ENCODE measurements at places on chromosomes 13 and 19.

- no peak for ATAC-seq
These were observed 95.4 kb downstream of the WDFY2 start for GRCh38 chr13:51679616-51680015.

GRCh38 chr13:41955605-41956004 lies 5.3 kb downstream of the VWA8 start:
- no peak for ATAC-seq

DNA sequence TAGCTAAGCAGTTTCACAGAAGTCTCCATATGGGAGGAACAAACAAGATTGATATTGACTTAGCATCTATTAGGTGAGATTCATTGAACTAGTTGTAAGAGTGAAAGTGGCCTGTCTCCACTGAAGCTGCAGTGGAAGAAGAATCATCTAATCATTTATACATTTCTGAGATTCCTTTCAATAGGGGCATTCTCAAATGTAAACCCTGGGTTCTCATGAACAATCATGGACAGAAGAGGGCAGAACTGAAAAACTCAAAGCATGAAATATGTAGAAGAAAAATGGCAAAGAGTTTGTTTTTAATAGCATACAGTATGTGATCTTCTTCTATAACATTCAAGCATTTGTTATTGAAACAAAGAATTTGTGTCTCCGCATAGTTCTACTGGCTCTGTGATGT lies 17.6 kb upstream of the POSTN start:
- peak; percentile 11 for ATAC-seq

GRCh38 chr13:100275746-100276145 lies 186.9 kb downstream of the PCCA start:
- ATAC-seq: no peak

DNA sequence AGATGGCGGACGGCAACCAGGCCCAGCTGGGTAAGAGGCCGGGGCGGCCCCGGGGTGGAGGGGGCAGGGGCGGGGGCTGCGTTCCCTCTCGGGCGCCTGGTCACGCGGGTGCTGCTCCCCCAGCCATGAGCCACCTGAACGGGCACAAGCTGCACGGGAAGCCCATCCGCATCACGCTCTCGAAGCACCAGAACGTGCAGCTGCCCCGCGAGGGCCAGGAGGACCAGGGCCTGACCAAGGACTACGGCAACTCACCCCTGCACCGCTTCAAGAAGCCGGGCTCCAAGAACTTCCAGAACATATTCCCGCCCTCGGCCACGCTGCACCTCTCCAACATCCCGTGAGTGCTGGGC lies 11.1 kb downstream of the PTBP1 start:
- no peak for ATAC-seq

Measured in SK-N-SH treated with all-trans-retinoic acid at 6 μM for 48 hours (cell line).